ENCODE measurements at places on chromosomes 7 and 10.

DNA sequence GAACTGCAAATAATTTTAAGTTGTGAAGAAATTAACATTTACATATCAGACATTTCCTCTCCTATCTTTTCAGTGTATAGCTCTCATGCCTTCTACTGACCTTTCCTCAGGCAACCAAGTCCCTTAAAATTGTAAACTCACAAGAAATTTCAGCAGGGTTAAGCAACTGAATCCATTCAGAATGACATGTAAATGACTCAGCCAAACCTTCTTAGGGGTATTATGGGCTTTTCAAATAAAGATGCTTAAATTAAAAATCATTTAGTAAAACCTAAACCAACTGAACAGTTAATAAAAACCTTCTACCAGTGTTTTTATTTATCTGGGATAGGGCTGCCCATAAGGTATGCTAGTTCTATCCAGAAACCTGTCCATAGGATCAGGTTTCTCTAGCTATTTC, 20.7 kb downstream of the WAPL start:
- DNase-seq: no peak

GRCh38 chr7:8536431-8536830, 103.0 kb downstream of the NXPH1 start:
- DNase-seq: no peak

- DNase-seq: no peak
Measured at GRCh38 chr7:149375234-149376008, 85.4 kb downstream of the ZNF777 start.

DNA sequence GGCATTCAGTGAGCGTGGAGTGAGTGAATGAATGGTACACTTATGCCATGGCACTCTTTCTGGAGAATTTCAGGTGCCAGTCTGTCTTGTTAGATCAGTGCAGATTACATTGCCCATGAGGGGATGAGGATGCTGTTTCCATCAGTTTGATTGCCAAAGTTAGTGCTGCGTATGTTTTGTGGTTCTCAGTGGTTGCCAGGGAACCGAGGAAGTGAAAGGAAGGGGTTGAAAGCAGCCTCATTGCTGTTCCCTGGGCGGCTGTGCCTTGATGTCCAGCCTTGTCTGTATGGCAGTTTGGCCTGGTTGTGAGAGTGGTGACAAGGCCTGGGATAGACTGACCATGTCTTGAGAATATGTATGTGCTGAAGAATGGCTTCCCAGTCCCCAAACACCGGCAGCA, 30.2 kb downstream of the WBP1L start:
- DNase-seq: peak; percentile 57

GRCh38 chr7:98228801-98229200, 17.6 kb downstream of the BHLHA15 start:
- DNase-seq: no peak

GRCh38 chr7:64877714-64878610, 25.1 kb upstream of the ZNF273 start:
- no peak for DNase-seq

DNA sequence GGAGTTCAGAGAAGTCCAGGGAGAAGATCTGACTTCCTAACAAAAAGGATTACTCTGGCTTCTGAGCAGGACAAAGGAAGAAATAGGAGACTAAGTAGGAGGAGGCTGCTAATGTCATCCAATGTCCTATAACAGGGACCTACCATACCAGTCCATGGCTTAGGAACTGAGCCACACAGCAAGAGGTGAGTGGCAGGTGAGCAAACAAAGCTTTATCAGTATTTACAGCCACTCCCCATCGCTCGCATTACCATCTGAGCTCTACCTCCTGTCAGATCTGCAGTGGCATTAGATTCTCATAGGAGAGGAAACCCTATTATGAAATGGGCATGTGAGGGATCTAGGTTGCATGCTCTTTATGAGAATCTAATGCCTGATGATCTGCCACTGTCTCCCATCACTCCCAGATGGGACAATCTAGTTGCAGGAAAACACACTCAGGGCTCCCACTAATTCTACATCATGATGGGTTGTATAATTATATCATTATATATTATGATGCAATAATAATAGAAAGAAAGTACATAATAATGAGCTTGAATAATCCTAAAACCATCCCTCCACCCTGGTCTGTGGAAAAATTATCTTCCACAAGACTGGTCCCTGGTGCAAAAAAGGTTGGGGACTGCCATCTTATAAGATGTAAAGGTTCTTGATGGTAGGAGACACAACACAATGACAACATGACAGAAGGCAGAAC, 487.4 kb downstream of the PLXDC2 start:
- no peak for DNase-seq

- DNase-seq: peak; percentile 69
Measured at GRCh38 chr7:83162402-83163256, at the start of gene PCLO. Gene PCLO (minus strand): TSS chr7:83162884. CDS start chr7:83162592, 292 bp downstream.

DNA sequence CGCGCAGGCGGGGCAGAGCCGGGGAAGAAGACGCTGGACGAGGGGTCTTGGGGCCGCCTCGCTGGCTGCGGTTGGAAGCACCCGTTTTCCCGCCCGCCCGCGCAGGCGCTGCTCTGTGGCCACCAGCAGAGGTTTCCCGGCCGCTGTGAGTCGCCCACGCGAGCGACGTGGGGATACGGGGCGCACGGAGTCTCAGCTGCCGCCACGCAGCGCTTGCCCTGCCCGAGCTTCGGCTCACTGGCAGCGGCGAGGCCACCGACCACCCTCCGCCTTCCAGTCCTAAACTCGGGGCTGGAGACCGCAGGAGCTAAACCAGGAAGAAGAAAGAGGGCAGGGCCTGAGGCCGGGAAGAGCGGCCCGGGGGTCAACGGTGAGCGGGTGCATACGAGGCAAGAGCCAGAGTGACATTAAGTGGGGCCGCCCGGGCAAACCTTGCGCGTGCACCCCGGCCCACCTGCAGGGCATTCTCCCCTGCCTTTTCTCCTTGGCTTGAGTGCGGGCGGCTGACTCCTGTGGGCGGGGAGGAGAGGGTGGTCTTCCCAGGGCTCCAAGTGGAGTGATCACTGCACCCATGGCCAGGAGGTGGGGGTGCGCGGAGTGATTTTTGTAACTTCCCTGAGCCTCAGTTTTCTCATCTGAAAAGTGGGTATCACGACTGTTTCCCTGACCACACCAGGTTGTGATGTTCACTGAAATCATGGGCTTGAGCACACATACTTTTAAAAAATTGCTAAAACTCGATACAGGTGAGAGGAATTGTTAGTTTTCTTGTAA, 7.1 kb upstream of the EMX2 start:
- no peak for DNase-seq

GRCh38 chr7:131424219-131424822, 96.6 kb downstream of the MKLN1 start:
- DNase-seq: no peak

- DNase-seq: no peak
Measured at GRCh38 chr7:113076703-113077102, 9.9 kb downstream of the GPR85 start.

- DNase-seq: no peak
Measured at GRCh38 chr10:86613905-86614304, 40.4 kb upstream of the OPN4 start.

DNA sequence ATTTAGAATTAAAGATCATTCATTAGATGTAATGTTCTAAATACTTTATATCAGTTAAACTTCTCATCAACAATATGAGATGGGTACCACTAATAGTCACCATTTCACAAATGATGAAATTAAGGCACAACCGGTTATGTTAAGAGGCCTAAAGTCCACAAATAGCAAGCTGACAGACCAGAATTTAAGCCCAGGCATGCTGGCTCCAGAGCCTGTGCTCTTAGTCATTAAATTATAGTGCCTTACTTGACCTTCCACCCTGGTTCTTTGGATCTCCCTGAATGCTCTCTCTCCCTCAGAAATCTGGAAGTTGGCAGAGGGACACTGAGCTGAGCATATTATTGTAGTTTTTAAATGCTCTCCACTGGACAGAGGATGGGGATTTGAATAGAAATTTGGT, 3.6 kb downstream of the LIPN start:
- DNase-seq: no peak

DNA sequence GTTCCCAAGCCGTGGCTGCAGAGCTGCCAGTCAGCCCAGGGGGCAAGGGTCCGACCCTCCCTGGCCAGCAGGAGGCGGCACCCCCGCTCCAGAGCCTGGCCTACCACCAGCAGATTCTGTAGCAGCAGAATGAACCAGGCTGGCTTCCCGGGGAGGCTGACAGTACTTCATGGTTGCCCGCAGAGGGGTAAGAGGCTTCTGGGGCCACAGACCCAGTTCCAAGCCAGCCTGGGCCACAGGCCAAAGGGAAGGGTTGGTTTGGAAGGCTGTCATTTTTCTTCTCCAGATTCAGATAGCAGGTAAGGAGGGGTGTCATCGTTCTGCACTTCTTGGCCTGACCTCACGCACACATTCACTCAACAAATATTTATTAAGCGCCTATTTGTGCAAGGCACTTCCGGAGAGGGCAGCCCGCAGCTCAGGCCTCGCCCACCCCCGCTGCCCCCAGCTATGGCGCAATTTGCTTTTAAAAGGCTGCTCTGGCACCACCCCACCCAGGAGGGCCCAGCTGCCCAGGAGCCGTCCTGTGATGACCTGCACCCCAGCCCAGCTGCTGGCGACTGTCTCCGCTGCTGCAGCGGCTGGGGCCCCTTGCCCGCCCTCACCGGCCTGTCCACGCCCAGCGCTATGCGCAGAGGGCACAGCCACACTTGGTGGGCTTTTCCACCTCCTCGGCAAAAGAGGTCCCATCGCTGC, 168.5 kb downstream of the LCOR start:
- no peak for DNase-seq

DNA sequence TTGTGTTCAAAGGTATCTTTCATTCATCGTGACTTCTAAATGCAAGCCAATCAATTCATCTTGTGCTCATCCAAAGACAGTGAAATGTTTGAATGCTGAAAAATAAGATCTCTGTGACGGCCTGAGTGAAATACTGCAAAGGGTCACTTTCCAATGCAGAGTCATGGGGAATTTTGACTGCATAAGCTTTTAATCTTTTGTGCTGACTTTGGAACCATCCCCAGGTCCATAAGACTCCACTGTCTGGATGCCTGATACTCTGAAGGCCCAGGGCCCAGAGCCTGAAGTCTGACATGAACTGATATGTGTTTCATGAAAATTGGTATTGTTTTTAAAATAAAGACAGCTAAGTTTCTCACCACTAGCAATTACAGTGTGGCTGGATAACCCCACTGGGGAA, 39.0 kb downstream of the PPP1R3C start:
- DNase-seq: no peak

- DNase-seq: peak; percentile 68
Measured at GRCh38 chr7:4769761-4770160, 5.7 kb upstream of the AP5Z1 start.

- DNase-seq: no peak
Measured at GRCh38 chr10:75009426-75009825, 102.0 kb upstream of the SAMD8 start.

- DNase-seq: no peak
Measured at GRCh38 chr7:6032167-6032566, 991 bp downstream of the ANKRD61 start.

Measured in lung (tissue), 17 donors.